ENCODE measurements at places on chromosomes 7 and 10. TPM values are rescaled to one million over a fixed set of nuclear protein-coding genes. Genes with fewer than 3 reads are reported as not detected.

SPDYE9 gene
- not detected for total RNA-seq

GRCh38 chr7:5478568-5479430 is 55.2 kb upstream of the TNRC18 start:
- no peak for DNase-seq

DNA sequence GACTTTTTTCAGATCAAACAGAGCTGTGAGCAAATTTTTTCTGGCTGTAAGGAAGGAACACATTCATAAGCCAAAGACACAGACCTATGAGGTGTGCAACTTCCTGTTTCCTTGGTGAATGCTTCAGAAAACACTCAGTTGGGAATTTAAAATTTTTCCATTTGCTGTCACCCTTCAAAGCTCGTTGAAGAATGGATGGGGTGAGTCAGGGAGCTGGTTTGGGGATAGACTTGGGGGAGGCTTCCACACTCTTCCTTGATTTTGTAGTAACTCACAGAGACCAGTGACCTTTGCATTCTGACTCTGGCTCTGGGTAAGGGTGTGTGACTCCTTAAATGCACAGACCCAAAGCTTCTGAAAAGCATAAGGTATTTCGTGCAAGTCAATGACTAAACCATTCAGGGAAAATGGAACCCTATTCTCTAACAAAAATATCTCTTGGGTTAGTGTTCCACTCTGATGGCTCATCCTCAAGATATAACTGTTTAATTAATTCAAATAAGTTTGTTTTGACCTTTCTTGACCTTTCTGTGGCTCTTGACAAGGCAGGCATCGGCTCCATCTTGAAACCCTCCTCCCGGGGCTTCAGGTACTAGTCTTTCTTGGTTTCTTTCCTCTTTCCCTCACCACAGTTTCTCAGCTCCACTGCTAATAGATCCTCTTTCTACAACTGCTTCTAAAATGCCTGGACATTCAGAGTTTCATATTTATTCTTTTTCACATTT is 227.8 kb upstream of the INHBA start:
- no peak for DNase-seq

GRCh38 chr10:132867801-132868644 is 74.3 kb downstream of the CFAP46 start:
- no peak for DNase-seq

DPCD gene
- total RNA-seq, result 15.5 TPM

DNA sequence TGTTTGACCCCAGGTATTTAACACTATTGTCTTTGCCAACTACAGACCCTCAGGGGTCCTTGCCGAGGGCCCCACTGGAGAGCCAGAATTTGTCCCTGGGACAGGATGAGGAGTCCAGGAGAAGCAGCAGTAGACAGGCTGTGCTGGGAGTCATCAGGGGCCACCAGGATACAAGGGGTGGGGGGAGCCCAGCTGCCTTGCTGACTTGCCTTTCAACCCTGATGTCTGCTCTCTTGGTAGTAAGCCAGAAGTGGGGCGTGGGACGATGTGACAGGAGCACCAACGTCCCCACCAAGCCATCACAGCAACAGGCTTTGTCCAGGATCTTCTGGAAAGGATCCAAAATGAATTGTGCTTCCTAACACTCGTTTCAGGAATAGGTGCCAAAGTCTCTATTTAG is 62.4 kb upstream of the CDCA7L start:
- DNase-seq, result no peak

DNA sequence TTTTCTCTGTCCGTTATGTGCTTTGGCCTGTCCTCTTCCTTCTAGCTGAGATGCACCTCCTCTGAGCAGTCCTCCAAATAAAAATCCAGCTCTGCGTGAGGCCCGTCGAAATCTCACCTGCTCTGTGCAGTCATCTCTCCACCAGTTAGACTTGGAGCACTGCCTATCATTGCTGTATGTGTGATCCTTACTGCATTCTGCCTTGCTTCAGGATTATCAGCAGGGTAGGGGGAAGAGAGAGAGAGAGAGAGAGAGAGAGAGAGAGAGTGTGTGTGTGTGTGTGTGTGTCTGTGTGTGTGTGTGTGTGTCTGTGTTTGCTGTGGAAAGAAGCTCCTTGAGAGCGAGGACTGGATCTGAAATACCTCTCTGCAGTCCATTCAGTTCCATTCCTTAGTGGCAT is 129.4 kb downstream of the CCNY start:
- no peak for DNase-seq

DNA sequence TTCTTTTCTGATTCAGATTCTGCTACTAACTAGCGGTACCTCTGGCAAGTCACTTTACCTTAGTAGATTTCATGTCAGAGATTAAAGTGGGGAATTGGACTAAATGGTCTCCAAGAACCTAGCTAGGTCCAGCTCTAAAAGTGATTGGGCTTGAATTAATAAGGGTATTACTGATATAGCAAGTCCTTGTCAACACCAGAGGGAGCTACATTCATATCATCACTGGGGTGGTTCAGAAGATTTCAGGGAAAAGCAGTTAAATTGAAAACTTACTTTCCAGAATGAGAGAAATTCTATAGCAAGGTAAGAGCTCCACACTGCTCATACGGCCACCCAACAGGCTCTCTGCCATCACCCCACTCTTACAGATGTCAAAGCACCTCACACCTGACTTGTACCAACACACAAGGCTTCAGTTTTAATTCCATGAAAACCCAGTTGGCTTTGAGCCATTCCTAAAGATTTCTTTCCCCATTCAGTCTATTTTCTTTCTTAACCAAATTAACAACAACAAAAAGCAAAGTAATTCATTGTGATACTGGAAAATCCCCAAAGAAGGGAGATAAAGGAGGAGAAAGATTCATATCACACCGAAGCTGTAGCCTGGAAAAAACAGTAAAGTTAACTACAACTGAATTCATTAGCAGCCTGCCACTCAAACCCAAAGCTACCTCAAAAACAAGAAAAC is 38.0 kb upstream of the SPOCK2 start:
- peak; percentile 54 for DNase-seq

DNA sequence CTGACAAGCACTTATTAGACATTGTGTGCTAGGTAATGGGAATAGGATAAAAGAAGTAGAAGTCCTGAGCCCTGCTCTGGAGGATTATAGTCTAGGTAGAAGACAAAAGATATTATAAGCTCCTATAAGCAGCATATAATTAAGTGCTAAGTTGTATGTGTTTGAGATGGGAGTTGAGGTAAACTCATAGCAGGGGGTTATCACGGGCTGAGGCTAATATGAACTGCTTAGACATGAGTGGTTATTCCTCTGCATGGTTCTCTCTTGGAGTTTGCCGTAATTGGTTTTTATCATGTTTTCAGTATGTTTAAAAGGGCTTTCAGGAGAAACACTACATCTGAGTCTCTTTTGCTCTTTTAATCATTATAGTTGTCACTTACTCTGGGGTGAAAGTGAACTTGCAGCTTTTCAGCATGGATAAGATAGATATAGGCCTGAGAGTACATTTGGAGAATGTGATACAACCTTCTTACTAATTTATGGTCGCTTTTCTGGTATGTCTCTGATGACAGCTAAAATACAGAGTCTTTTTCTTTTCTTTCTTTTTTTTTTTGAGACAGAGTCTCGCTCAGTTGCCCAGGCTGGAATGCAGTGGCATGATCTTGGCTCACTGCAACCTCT is 39.0 kb downstream of the SMNDC1 start:
- DNase-seq, result no peak

- DNase-seq, result no peak
These were observed 572.1 kb downstream of the REEP3 start for GRCh38 chr10:64093304-64093703.

DNA sequence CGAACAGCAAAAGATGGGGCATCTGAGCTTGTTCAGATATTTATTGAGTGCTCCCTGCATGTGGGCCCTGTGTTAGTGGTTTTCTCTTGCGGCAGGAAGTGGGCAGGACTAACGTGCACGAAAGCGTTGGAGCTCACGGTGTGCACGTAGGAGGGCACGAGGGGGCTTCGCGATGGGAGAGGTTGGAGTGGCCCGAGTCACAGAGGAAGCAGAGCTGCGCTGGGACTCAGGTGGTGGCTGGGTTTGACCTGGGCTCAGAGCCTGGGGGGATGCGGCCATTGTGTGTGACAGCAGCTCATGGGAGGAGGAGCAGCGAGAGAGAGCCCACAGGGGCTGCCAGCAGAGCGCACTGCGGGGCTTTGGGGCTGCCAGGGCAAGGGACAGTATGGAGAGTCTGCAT is 7.7 kb downstream of the ZSCAN25 start:
- no peak for DNase-seq

DNA sequence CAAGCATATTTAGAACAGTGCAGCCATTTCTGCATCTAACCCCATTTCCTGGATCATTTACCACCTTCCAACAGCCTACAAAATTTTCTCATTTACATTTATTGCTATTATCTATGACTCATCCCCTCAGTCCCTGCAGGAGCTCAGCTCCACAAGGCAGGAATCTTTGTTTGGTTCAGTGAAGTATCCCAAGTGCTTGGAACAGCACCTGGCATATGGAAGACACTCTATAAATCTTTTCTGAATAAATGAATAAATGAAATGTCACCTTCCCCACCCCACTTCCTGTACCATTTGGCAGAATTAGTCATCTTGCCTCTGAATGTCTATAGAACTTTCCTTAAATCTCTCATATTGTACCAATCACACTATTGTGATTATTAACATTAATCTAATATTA is 110.7 kb downstream of the HIP1 start:
- no peak for DNase-seq

TACC2 gene
- total RNA-seq, result 3.0 TPM

- DNase-seq, result no peak
These were observed 2.7 kb upstream of the HOXA11 start for GRCh38 chr7:27187475-27188385.

GRCh38 chr7:5626498-5626897 is 155.0 kb downstream of the RNF216 start:
- no peak for DNase-seq

DNA sequence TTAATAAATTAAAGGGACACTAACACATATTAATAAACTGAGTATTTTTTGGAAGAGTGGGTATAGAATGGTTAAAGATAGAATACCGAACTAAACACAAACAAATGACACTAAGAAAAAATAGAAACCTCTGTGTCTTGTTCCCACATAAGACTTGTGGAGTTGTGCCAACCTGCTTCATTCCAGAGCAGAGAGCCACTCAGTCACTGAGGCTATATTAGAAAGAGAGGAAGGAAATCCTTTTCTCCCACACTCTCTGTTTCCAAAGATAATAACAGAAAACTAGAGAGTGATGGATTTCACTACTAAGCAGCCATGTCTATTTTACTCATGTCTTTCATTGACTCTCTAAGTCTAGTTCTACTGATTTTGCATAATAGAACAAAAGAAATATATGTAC is 26.0 kb downstream of the CTNNA3 start:
- no peak for DNase-seq

GRCh38 chr10:12534824-12535223 is 185.5 kb downstream of the CAMK1D start:
- no peak for DNase-seq

DNA sequence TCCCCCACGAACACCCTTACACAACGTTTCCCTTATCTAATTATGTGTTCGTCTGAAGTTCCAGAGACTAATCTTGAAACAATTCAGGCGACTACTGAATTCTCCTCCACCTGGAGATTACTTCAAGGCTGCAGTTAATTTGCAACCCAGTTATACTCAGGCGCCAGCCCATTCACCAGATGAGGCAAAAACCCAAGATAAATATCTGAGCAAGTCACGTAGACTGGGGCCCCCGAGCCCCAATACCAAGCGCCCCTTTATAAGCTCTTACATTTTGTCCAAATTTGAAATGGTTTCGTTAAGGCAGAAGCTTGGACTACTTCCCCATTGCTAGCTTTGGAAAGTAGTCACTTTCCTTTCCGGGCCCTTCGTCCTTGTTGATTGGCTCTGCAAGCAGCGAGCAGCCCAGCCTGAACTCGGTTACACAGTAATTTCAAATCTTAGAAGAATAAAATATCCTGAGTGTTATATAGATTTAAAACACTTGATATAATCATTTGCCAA is 1.2 kb downstream of the TPK1 start:
- DNase-seq, result peak; percentile 44

DNA sequence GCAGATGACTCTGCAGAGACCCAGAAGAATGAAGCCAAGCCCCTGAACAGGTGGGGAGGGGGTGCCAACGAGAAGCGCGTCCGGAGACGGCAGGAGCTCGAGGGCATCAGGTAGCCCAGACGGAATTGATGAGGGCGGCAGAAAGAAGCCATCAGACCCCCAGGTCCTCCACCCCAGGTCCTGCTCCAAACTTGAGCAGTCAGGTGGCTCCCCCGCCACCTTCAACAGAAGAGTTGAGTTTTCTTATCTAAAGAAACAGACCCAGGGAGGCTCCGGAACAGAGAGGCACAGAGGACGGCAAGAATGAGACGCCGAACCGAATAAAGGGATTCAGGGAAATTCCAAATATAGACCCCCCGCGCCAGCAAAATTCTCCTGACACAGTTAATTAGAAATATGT is 22.2 kb downstream of the RGS10 start:
- DNase-seq, result no peak

DNA sequence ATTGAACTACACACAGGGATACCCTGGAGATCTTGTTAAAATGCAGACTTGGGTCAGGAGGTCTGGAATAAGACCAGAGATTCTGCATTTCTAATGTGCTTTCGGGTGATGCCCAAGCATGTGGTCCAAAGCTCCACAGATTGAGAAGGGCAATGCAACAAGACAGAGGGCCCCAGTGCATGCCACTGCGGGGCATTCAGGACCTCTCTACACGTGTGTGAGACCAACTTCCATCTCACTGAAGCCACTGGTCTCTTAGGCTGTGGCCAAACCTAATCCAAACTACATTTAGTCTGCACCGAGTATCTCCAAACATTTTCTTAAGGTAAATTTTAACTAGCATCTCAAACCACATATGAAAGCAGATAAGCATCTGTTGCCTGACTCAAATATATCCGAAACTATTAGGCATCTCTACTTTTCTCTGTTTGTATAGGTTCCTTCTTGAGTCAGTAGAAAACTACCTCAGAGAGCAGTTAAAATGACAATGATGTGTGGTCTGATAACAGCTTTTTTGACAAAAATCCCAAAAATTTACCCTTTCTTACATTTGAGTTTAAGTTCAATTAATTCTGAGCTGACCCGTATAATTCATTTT is 107.5 kb downstream of the ELMO1 start:
- DNase-seq, result no peak

DNA sequence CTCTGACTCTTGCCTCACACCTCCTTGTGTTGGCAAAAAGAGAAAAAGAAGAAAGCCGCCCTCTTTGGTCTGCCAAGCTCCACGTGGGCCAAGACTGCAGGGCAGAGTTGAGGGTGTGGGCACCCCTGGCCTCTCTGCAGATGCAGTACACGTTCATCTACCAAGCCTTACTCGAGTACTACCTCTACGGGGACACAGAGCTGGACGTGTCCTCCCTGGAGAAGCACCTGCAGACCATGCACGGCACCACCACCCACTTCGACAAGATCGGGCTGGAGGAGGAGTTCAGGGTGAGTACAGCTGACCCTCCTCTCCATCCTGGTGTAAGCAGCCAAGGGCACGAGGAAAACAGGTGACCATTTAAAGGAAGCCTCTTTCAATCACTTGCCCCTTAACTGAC is 56.1 kb downstream of the MKI67 start:
- DNase-seq, result no peak

IKZF5 gene
- total RNA-seq, result 3.4 TPM

- DNase-seq, result peak; percentile 17
These were observed 225.3 kb downstream of the PTEN start for GRCh38 chr10:88088441-88089340.

GRCh38 chr7:31553661-31554081 is 39.8 kb downstream of the ITPRID1 start:
- no peak for DNase-seq

SLIT1 gene
- total RNA-seq, result 0.11 TPM

Data from SK-MEL-5 (cell line).